Osteoblast (primary cell): ENCODE measurements at places on chromosomes 6 and 20. TPM values are rescaled to one million over a fixed set of nuclear protein-coding genes. Genes with fewer than 3 reads are reported as not detected.

Gene LAMA4
- total RNA-seq = 260 and 456 TPM in 2 replicates

Gene NNAT
- not detected in 2 replicates for total RNA-seq

Gene PROCR
- total RNA-seq = 35.9 and 38.0 TPM in 2 replicates

Gene PLN
- 0.36 and 0.59 TPM in 2 replicates for total RNA-seq

Gene ZNF391
- 2.5 and 4.1 TPM in 2 replicates for total RNA-seq

Gene ECT2L
- total RNA-seq = under 0.01 TPM in 1 of 2 replicates, not detected in the other

Gene IL20RA
- 0.29 and 0.36 TPM in 2 replicates for total RNA-seq

Gene SLC17A1
- not detected in 2 replicates for total RNA-seq

Gene FHL5
- total RNA-seq = not detected in 2 replicates

Gene KCNK15
- total RNA-seq = 81.3 and 121 TPM in 2 replicates

Gene FAM162B
- 0.36 TPM in 1 of 2 replicates, not detected in the other for total RNA-seq

Gene HLA-G
- not detected in 2 replicates for total RNA-seq

Gene CD24
- 3.3 and 4.1 TPM in 2 replicates for total RNA-seq

Gene MAFB
- total RNA-seq = 12.1 and 12.7 TPM in 2 replicates

Gene MCHR2
- not detected in 2 replicates for total RNA-seq
